ENCODE measurements at places on chromosomes 2 and 18.

DNA sequence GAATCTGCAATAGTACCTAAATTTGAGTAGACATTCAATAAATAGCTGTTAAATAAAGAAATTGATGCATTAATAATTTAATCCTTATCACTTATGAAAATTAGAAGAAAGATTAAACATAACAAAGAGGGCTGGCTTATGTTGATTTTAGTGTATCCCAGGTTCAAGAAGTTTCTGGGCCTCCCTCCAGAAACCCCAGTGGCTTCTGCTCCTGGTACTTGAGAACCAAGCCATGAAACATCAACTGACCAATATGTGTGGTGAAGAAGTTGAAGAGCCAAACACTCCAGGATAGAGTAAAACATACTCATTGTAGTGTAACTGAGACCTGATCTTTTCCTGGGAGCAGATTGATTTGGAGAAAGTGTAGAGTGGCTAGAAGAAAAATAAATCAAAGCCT is 1465.7 kb upstream of the PIK3C3 start:
- no peak for DNase-seq

DNA sequence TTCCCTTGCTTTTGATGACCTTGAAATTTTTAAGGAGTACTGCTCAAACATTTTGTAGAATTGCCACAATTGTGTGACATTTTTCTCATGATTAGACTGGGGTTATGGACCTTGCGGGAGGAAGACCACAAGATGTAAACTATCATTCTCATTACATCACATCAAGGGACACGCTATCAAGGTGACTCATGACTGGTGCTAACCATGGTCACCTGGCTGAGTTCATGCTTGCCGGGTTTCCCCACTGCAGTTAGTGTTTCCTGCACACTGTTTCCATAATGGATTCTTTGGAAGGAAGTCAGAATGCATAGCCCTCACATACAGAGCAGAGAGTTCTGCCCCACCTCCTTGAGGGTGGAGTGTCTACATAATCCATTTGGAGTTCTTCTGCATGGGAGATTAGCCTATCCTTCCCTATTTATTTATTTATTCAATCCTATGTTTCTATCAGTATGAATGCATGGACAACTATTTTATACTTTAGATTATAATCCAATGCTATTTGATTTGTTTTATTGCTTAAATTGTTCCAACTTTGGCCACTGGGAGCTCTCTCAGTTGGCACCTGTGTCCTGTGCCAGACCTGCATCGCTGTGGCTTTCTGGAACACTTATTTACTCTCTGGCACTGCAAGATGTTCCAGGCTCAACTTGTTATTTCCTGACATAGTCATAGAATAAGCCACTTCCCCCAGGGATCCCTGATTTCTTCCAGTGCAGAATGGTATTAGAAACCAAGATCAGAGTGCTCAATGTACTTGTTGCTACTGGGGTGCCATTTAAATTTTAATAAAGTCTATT is 6.0 kb downstream of the MC2R start:
- DNase-seq, result no peak

- no peak for DNase-seq
Observed at GRCh38 chr2:18849841-18850578, 260.6 kb upstream of the NT5C1B start.

GRCh38 chr18:51655327-51655698 is 457.8 kb upstream of the MEX3C start:
- DNase-seq, result no peak

DNA sequence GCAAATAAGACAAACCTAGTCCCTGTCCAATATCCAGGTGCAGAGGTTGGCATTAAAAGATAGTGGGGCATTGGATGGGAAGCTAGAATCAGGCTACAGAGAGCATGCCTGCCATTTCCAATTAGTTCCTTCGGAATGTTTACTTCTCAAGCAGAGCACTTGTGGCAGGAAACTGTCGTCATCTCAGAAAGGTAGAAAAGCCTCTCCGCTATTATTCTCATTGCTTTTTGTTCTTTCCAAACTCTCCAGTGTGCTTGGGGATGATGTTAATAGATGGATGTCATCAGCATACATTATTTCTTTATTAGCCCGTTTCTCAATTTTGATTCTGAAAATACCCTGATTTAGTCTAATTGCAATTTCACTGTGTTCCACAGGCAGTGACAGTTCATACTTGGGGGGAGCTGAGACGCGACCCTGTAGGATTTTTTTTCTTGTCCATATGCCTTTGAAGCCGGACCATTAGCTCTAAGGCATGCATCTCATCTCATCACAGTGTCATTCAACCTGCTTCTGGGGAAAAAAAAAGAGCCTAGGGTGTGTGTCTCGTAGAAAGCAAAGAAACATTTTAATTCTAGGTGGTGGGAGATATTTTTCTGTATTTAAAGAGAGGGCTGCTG is 7.7 kb downstream of the ASB18 start:
- no peak for DNase-seq

DNA sequence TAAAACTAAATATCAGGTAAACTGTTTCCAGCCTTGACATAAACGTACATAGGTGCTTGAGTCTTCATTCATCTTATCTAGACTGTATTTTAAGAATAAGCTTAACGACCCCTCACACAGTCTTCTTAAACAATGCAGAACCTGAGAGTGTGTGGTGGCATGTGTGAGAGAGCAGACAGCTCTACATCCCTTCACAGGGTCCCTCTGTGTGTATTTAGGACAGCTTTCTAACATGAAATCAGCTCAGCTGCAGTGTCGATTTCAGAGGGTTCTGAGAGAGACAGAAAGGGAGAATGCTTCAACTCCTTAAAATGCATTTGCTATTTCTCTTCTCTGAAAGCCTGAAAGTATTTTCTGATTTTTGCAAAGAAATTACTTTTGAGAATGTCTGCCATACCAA is 185.2 kb downstream of the GRB14 start:
- DNase-seq, result no peak

DNA sequence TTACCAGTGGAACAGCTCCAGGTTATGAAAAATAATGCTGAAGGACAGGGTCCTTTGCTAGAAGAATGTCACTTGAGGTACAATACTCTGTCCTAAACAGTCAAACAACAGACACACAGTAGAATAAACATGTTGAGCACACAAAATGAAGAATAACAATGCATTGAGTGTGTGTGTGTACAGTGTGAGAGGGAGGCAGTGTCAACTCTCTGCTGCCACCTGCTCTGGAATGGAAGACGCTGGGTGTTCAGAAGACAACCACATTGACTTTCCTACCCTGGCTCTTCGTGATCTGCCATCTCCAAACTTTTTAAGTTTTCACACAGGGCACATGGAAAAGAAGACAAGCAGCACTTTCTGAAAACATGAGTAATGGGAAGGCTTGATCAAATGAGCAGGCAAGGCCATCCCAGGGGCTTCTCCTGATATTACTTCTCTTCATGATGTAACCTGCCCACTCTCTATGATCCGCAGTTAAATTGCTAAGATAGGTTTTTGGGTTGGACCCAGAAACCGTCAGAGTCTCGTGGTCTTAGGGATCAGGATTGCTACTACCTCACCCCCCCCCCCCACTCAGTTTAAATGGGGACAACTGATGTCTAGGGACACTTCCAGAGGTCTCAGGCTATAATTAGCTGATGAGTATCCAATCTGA is 533.2 kb upstream of the TNP1 start:
- DNase-seq, result no peak

DNA sequence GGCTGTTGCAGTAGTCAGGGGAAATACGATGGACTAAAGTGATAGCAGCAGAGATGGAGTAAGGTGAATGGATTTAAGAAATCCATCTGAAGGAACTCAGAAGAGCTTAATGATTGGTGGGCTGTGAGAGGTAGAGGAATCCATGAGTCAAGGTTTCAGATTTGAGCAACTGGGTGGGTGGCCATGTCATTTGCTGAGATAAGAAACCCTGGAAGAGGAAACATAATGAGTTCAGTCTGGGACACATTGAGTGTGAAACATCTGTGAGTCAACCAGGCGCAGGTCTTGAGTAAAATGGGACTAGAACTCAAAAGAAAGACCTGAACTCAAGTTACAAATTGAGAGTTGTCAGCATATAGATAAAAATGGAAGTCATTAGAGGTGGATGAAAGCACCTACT is 19.7 kb upstream of the ASNSD1 start:
- DNase-seq, result no peak

DNA sequence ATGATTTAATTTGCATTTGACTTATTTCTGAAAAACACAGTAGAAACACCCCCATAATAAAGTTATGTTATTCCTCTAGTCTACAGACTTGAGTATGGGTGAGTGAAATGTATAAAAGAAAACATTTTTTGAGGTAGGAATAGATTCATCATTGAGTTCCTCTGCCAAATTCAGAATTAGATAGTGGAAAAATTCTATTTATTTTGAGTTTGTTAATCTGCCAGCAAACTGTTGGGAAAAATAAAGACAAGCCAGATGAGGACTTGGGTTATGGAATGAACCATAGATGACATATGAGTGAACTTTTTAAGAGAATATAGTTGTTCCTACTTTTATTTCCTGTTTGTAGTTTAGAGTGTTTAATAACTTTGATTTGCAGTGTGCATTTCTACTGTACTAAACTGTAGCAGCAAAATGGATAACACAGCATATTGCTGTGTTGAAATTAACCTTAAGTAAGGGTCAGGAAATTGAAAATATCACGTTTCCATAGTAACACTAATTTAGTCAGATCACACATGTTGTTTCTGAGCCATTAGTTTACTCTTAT is 35.6 kb upstream of the PNPT1 start:
- no peak for DNase-seq

- no peak for DNase-seq
Observed at GRCh38 chr2:85309699-85310321, 18.0 kb downstream of the TGOLN2 start.

DNA sequence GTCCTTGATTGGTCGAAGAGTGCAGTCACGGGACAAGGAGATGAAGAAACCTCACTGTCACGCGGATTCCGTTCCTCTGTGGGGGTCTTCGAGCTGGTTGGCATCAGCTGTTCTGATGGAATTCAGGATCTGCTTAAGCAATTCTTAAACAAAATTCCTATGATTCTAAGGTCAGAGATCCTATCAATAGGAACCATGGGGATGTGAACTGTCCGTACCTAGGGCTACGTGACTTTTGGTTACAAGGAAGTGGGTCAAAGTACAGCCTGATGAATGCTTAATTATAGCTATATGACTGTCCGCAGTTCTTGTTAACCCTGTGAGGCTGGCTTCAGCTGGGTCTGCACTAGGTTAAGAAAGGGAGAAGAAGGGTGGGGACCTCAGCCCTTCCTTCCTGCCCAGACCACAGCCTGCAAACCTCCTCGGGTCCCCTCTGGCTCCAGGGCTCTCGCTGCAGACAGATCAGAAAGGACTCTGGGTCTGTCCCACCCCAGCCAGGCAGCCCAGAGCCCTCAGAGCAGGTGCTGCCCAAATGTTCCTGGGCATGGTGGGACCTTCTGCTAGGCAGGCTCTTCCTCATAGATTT is 44.2 kb upstream of the TAF1B start:
- no peak for DNase-seq

DNA sequence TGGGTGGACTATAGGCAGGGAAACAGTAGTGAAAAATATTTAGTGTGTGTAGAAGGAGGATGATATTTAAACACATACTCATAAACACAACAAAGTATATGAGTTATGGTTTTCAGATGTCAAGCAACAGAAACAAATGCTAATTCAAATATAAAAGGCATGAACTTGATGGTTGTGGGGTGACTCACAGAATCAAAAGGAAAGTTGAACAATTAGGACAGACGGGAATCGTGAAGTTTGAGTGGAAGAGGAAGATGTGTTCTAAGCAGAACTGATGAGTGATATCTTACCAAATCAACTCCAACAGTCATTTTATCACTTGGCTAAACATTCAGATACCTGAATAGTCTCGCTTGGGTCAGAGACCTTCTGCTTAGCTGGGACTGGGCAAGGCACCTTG is 53.6 kb upstream of the ITGA6 start:
- no peak for DNase-seq

GRCh38 chr2:237693291-237693994 is 66.1 kb downstream of the LRRFIP1 start:
- no peak for DNase-seq

GRCh38 chr2:99850084-99850710 is 292.2 kb downstream of the AFF3 start:
- no peak for DNase-seq

GRCh38 chr2:143321994-143322393 is 192.8 kb downstream of the ARHGAP15 start:
- DNase-seq, result no peak

- DNase-seq, result no peak
Observed at GRCh38 chr2:68755071-68755470, 20.5 kb downstream of the ARHGAP25 start.

GRCh38 chr2:31241625-31242270 is 7.8 kb downstream of the EHD3 start:
- DNase-seq, result no peak

GRCh38 chr18:57083485-57083884 is 63.4 kb upstream of the BOD1L2 start:
- DNase-seq, result no peak

GRCh38 chr2:43539436-43539835 is 56.4 kb downstream of the THADA start:
- DNase-seq, result no peak

- no peak for DNase-seq
Observed at GRCh38 chr18:13449651-13450050, 231.1 kb downstream of the LDLRAD4 start.

- DNase-seq, result no peak
Observed at GRCh38 chr2:86297382-86298147, 39.9 kb downstream of the REEP1 start.

DNA sequence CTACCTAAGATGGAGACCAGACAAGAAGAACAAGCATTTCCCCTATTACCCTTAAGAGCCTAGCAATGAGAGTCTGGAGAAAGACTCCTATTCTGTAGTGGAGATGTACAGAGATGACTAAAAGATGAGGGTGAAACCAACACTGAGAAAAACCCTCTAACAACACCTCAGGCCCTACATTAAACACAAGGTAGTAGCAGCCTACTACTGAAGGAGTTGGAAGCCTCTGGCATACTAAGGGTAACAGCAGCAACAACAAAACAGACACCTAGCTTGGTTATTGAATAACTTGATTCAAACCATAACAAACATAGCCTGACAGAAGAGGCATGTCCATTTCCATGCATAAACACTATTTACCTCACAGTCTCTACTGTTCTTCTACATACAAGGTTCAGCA is 60.5 kb downstream of the UGP2 start:
- no peak for DNase-seq

DNA sequence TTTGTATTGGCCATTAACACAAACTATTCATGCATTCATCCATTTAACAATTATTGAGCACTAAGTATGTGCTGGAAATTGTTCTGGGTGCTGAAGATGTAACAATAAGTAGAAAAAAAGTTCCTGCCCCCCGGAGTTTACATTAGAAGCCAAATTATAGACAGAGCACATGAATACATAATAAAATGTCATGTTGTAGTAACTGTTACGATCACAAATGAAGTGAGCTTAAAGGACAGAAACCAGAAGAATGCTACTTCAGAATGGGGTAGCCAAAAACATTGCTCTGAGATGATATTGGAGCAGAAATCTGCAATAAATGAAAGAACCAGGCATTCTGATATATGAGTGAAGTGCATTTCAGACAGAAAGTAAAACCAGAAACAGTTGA is 256.0 kb upstream of the SETBP1 start:
- no peak for DNase-seq
